ENCODE measurements at places on chromosomes 4 and X. TPM values are rescaled to one million over a fixed set of nuclear protein-coding genes. Genes with fewer than 3 reads are reported as not detected.

The ARR3 gene
- total RNA-seq: not detected

The SLIT2 gene
- 12.1 TPM for total RNA-seq

The HEPH gene
- 45.5 TPM for total RNA-seq

The MXD4 gene
- 34.9 TPM for total RNA-seq

The JAKMIP1 gene
- total RNA-seq: 0.59 TPM

The PCDH7 gene
- total RNA-seq: 6.6 TPM

The ASB9 gene
- total RNA-seq: 1.8 TPM

All from right atrium auricular region (tissue), 2 donors.